ENCODE measurements at places on chromosomes 7 and 10.

- peak; percentile 8 for DNase-seq
Observed at GRCh38 chr7:30379131-30379530, 94.7 kb downstream of the ZNRF2 start.

- DNase-seq: peak; percentile 98
Observed at GRCh38 chr10:18204039-18204835, 64.0 kb downstream of the CACNB2 start.

GRCh38 chr7:144997512-144997911 lies 161.7 kb upstream of the TPK1 start:
- DNase-seq: no peak

- no peak for DNase-seq
Observed at GRCh38 chr7:36227223-36227622, 74.2 kb downstream of the EEPD1 start.

GRCh38 chr7:90816511-90817142 lies 220.5 kb downstream of the CDK14 start:
- DNase-seq: peak; percentile 5

- peak; percentile 89 for DNase-seq
Observed at GRCh38 chr10:124461642-124462347, at the start of gene LHPP. Gene LHPP (plus strand): TSS chr10:124461823. CDS start chr10:124461863, 40 bp downstream.

DNA sequence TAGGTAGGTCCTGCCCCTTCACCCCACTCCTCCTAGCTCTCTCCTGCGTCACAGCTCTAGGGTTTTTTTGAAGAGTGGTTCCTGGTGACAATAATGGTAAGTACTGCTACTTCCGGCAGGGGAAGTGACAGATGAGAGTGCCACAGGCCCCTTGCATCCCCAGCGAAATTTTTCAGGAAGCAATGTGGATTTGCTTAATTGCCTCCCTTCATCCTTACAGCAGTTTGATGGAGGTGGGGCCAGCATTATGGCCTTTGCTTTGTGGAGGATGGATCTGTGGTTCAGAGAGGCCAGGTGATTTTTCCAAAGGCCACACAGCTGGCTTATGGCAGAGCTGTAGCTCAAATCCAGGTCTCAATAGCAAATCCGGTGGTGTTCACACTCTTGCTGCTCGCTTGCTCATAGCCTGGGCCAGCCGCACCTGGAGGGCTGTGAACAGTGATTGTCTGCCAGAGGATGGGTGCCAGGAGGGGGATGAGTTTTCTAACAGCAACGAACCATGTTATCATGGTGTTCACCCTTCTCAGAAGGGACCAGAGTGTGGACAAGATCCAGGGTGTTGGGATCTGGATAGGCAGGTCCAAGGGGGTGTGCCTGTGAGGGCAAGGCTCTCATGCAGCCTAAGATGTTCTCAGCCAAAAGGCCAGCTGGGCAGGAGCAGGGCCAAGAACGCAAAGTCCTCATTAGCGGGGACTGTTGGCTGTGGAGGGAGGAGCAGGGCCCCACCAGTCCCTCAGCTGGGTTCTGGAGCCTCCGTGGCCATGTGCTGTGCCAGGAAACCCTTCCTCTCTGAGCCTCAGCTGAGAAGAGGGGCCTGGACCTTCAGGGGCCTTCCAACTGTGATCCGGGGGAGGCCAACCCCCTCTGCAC lies 89.0 kb downstream of the EMX2 start:
- DNase-seq: no peak

DNA sequence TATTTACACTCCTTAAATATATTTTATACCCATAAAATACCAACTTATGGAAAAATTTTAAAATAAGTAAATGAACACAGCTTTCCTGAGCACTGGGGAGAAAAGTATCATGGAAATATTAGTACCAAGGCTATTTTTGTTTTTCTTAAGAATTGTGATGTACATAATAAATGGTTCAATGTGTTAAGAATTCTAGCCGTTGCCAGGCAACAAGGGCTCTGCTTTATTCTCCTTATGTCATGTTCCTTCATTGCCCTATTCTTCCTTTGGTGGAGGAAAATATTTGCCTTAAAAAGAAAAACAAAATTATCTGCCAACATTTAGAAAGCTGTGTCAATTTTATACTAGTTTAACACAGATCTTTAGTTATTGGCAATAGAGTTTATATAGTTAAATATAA lies 2.6 kb upstream of the ZPBP start:
- peak; percentile 9 for DNase-seq

- DNase-seq: no peak
Observed at GRCh38 chr7:26629696-26630095, 234.7 kb downstream of the SKAP2 start.

DNA sequence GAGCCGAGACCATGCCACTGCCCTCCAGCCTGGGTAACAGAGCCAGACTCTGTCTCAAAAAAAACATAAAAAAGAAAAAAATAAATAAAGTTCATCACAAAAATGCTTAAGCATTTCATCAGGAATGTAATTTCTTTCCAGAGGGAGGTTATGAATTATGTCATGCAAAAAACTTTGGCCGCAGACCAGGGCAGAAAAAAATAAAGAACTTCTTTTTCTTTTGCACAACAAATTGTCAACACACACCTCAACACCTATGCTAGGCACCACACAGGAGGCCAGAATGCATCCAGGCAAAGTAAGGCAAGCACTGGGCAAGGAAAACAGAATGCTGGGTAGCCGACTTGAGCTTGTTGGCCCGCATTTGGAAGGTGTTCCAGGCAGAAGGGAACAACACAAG lies 3.9 kb downstream of the C10orf62 start:
- no peak for DNase-seq

DNA sequence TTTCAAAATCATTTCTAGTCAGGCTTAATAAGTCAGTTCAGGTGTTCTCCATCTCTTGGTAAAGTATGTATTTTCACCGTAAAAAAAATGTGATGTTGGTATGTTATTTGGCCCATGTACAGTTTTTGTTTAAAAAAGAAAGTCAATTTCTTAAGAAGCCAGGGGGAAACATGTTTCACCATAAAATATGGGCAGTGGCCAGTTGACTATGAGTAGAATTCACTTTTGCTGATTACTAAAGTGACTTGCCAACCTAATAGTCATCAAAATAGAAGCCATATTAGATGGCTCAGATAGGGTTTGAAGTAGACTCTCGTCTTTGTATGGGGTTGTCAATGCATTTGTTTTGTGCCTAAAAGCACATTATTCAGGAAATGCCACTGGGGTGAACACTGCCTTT lies 266.3 kb downstream of the BICC1 start:
- DNase-seq: no peak

DNA sequence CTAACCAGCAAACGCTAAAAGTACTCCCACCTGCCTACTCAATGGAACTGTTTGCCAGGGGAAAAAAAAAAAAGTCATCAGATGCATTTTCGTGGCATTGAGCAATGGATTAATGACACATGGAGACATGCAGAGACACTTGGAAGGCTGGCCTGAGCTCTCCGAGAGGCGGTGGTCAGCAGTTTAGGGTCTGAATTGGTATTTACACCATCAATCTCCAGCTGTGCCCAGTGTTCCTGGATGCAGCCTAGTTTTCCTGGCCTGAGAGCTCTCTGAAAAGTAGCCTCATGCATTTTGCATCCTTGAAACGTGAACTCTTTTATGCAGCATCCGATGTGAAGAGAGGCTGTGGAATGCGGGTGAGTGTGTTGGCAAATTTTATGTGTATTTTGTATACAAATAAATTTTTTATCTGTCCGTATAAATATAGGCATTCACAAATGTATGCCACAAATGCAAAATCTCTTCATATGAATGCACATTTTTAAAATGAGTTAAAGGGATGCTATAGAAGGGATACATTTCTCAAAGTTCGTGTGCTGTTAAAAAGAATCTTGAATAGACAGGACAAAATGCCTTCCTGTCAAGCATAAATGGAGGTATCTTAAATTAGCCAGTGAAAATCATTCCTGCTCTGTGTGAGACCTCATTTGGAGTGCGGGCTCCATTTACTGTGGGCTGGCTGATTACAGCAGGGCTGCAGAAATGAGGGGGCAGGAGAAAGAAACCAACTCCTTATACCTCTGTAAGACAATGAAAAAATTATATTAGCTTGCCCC lies 137.7 kb upstream of the PFKP start:
- no peak for DNase-seq

DNA sequence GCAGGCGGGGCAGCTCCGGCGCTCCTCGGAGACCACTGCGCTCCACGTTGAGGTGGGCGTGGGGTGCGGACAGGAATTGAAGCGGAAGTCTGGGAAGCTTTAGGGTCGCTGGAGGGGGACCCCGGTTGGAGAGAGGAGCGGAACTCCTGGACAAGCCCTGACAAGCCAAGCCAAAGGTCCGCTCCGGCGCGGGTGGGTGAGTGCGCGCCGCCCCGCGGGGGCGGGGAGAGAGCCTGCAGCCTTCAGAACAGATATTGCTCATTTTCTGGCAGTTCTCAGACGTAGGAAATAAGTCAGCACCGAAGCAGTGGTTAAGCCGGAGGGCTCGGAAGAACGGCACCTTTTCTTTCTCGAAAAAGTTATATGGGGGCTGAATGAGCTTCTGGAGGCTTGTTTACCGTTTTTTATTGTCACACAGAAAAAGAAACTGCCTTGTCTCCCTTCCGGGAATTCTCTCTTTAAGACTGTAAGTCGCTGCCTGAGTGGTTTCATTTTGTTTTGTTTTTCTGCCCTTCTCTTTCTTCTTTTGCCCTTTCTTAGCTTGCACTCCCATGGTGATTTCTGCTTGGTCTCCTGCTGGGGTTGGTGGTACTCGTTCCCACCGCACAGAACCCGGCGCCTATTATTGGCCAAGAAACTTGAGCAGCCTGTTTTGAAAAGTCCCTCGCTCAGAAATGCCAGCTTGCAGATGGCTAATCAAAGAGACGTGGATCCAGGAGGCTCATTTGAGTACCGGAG lies 732 bp downstream of the FAS start:
- peak; percentile 45 for DNase-seq

GRCh38 chr10:125559210-125559609 lies 123.8 kb downstream of the TEX36 start:
- no peak for DNase-seq

- no peak for DNase-seq
Observed at GRCh38 chr10:63382066-63382465, 83.7 kb downstream of the JMJD1C start.

GRCh38 chr7:102103027-102103372 lies 183.7 kb upstream of the SH2B2 start:
- no peak for DNase-seq

DNA sequence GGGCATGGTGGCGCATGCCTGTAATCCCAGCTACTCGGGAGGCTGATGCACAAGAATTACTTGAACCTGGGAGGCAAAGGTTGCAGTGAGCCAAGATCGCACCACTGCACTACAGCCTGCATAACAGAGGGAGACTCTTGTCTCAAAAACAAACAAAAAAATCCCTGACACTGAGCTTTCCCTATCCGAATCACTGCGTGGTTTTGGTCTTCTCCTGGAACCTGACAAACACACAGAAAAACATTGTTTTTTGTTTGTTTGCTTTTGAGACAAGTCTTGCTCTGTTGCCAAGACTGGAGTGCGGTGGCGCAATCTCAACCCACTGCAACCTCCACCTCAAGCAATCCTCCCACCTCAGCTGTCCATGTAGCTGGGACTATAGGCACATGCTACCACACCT lies 50.4 kb upstream of the PTPRN2 start:
- no peak for DNase-seq

GRCh38 chr7:744854-745430 lies 17.9 kb upstream of the PRKAR1B start:
- no peak for DNase-seq

GRCh38 chr10:120048391-120048790 lies 155.9 kb downstream of the SEC23IP start:
- no peak for DNase-seq

GRCh38 chr10:29807163-29807806 lies 172.5 kb upstream of the SVIL start:
- DNase-seq: no peak

DNA sequence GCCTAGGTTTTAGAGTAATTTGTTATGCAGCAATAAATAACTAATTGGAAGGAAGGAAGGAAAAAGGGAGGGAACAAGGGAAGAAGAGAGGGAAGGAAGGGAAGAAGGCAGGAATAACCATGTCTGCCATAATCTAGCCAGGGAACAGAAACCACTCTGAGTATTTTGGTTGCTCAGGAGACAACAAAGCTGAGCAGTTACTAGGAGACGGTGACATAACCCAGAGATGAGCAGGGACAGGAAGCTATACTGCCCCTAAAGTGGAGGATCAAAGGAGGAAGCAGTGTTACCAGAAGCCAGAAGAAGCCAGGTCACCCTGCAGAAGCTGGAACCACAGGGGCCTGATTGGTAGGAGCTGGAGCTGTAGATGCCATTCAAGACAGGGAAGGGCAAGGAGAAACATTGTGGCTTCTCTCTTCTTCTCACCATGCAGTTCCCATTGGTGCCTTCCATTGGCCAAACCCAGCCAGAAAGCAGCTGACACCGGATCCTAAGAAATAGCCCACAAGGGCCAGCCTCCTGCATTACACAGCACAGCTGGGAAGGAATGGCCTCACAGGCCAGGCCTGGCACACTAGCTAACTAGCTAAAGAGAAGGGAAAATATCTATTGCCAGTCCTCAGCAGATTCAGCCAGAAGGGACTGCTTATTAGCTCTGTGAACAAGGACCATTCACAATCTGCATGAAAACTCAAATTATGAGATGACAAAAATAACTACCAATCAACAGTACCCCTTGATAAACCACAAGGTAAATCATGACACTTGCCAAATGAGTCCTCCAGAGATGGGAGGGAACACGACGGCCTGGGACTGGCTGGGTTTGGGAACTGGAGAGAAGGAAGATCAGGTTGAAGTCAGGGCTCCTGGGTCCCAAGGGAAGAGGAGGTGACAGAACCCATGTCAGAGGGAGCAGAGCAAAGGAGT lies 184.5 kb upstream of the NFE2L3 start:
- no peak for DNase-seq

- no peak for DNase-seq
Observed at GRCh38 chr7:84149573-84149972, 45.0 kb downstream of the SEMA3A start.

- no peak for DNase-seq
Observed at GRCh38 chr7:41378156-41378555, 324.7 kb downstream of the INHBA start.

DNA sequence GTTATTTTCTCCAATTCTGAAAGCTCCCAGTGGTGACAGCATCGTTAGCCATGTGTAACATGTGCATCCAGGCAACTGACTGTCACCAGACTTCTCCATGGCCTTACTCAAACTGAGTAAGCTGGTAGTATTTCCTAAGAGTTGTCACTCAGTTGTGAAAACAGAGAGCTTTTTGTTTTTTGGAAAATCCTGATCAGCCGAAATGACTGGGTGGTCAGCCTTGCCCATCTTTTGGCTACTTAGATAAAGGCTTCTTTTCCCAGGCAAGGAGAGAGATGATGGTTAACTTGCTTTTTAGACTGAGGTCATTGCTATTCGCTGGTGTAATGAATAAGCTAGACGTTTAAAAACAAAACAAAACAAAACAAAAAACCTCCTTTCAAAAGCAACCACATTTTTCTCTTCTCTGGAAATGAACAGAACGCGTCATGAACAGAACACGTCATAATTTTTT lies 159.5 kb upstream of the KLF14 start:
- DNase-seq: no peak

- no peak for DNase-seq
Observed at GRCh38 chr7:135790371-135790977, 41.9 kb upstream of the FAM180A start.

GRCh38 chr10:49335364-49335972 lies 36.5 kb downstream of the C10orf71 start:
- no peak for DNase-seq
